Stimulated activated CD4-positive, alpha-beta T cell treated with anti-CD3 and anti-CD28 coated beads, Interleukin-4, amount 100 ng/mL, for 24 hours (primary cell): ENCODE measurements at places on chromosomes 3 and 15.

- no peak for DNase-seq
These were observed 602.0 kb upstream of the KCNMB2 start for GRCh38 chr3:177934001-177934891.

DNA sequence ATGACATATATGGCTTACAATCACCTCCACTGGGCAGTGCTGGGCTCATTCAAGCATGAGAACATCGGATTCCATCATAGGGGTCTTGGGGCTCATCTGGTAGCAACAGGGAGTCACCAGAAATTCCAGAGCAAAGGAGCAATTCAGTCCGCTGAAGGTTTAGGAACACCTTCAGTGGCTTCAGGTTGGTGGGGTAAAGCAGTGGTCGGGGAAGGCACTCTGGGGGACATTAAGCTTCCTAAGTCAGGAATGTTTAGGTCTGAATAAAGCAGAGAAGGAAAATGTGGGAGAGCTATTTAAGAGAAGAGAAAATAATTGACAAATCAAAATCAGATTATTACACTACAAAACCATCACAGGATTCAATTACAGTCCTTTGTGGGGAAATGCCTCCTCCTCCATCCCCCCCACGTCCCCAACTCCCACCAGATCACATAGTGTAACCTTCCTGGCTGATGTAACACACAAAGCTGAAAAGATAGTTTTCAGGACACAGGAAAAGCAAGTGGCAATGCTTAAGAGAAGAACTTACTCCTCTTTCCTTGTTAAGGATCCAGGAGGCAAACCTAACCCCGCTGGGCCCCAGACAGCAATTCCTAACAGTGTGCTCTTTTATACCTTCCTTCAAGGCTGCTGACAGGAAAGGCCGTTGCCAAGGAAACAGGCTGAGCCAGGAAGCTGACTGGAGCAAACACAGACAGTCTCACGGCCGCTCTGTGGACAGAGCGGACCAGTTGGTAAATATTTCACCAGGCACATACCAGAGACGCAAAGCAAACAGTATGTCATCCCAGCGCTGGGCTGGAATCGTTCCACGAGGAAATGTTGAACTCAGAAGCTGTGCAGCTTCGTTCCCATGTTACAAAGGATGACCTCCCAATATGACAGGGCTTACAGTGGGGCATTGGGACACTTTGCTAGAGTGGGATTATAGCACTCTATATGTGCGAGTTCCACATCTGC lies 57.5 kb upstream of the LMCD1 start:
- no peak for DNase-seq

GRCh38 chr3:194112120-194113106 lies 23.5 kb upstream of the HES1 start:
- no peak for DNase-seq

DNA sequence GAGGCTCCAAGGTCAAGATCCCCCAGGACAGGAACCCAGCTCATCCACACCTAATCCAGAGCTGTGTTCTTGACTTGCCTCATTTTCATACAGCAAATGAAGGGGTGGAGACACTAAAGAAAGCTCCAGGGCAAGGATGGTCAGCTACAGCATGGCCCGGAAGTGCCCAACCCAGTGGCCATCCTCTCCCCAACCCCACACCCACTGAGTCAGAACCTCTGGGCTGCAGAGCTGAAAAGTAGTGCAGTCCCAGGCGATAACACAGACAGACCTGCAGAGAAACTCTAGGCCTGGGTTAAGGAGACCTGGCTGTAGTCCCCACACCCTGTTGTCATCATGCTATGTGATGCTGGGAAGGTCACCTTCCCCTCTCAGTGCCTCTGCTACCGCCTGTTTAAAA lies 85.3 kb downstream of the SEMA5B start:
- DNase-seq, result no peak

DNA sequence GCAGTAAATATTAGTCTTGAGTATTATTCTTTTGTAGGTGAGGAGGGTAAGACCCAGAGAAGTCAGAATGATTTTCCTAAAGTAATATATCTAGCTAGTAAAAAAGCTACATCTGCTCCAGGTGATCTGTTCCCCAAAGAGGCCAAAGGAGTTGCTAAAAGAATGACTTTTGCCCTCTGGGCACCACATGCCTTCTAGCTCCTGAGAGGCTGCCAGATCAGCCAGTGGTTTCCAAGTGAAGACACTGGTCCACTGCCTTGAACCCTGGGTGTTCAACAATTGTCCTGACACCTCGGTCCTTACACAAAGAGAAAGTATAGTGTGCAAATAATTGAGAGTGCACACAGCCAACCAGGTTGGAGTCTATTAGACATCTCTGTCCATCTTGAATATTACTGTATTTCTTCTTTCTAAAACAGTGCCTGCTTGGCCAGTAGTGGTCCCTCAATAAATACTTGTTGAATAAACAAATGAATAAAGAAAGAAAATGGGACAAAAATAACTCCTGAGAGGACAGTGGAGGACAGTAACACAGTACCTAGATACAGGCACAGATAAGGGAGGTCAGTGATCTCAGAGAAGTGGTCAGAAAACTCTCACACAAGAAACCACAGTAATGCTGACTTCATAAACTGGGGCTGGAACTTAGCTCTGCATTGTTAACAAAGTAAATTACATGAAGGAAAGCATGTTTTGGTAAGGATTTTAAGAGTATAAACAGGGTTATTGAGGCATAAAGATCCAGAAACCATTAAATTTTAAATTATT lies 56.6 kb upstream of the CSTA start:
- no peak for DNase-seq
